ENCODE measurements at places on chromosomes 16 and 17.

- no peak for DNase-seq
Measured at GRCh38 chr16:73315645-73316044, 267.7 kb upstream of the ZFHX3 start.

DNA sequence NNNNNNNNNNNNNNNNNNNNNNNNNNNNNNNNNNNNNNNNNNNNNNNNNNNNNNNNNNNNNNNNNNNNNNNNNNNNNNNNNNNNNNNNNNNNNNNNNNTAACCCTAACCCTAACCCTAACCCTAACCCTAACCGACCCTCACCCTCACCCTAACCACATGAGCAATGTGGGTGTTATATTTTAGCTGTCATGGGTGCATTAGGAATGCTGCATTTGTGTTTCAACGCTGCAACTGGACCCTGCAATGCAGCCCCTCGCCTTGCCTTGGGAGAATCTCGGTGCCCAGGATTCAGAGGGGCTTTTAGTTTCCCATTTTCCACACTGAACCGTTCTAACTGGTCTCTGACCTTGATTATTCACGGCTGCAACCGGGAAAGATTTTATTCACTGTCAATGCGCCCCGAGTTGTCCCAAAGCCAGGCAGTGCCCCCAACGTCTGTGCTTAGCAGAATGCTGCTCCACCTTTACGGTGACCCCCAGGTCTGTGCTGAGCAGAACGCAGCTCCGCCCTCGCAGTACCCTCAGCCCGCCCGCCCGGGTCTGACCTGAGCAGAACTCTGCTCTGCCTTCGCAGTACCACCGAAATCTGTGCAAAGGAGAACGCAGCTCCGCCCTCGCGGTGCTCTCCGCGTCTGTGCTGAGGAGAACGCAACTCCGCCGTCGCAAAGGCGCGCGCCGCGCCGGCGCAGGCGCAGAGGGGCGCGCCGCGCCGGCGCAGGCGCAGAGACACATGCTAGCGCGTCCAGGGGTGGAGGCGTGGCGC is 43.3 kb downstream of the POLR3K start:
- DNase-seq = no peak

DNA sequence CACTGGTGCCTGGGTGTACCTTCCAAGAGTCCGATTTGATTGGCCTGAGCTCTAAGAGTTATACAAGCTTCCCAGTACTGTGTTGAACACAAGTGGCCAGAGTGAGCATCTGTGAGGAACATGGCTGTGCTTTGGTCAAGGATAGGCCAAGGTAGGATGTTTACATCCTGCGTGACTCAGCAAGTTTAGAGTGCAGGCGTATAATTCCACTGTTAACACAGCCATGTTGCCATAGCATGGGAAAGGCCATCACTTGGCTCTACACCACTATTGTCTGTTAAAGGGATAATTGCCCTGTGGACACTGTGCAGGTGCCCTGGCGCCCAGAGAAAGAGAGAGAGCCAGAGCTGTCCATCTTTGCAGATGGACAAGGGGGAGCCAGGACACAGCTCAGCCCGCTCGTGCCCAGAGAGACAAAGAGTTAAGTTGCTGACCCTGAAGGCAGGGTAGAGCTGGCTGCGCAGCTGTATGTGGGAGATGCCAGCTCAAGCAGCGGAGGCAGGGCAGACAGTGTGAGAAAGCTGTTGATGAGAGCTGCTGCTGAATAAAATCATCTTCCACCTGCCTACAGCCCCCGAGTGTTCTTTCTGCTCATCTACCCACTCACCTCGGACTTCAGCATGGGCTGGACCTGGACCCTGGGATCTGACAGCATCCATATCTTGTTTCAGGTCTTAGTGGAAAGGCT is 11.7 kb downstream of the CFAP52 start:
- DNase-seq = no peak

DNA sequence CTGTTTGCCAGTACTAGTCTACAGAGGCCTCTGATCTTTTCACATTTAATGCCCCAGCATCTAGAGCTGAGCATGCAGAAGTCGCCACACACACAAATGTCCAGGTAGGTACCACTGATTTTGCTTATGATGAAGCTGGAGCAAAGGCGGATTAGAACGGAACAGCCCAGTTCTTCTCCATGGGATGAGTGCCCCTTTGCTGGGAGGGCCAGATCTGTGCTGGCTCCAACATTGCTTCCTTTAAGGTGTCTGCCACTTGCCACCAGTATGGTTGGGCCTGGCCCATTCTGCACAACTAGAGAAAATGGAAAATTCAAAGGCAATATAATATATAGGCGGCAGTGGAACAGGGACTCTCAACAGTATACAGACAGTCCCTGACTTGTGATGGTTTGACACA is 2.2 kb upstream of the MNT start:
- no peak for DNase-seq

DNA sequence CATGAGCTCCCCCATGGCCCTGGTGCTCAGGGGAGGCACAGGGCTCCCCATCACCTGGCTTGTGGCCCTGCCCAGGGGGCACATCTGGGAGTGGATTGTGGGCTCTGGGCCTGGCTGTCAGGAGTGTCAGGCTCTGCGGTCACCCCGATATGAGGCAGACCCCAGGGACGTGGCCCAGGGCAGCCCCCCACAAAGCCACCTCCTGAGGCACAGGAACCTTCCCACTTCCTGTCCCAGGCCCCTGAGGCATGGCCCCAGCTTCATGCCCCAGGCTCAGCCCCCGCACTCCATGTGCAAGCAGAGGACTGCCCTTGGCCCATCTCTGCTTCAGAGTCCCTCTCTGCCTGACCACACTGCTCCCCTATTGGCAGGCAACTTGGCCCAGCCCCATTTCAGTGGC is 160.3 kb downstream of the PCTP start:
- no peak for DNase-seq

- no peak for DNase-seq
Measured at GRCh38 chr17:55285340-55286301, 20.9 kb downstream of the HLF start.

DNA sequence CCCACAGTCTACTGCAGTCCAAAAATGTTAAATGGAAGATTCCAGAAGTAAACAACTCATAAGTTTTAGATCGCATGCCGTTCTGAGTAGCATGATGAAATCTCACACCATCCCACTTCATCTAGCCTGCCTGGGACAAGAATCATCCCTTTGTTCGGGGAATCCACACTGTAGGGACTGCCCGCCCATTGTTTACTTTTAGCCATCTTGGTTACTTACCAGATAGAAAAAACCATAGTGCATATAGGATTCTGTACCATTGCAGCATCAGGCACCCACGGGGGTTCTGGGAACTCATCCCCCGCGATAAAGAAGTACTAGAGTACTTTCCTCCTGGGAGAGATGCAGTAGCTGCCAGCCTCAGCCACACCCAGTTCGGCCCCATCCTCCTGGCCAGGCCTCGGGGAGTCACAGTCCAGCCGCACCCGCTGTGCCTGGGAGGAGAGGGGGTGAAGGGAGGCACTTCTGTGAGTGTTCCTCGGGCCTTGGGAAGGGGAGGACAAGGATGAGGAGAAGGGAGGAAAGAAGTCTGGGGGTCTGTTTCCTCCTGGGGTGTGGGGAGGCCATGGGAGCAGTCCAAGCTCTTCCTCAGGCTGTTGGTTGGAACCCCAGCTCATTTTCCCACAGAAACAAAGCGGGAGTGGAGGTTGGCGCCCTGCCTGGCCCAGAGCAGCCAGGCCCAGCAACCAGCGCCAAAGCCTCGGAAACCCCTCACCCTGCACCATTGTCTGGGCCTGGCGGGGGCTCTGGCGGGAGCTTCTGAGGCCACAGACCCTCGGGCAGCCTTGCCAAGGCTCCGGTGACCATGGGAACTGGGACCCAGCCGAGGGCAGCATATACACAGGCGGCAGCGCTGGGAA is 8.9 kb downstream of the TRIM47 start:
- DNase-seq = peak; percentile 52

- DNase-seq = peak; percentile 79
Measured at GRCh38 chr17:1486802-1487695, 5.4 kb downstream of the MYO1C start.

- peak; percentile 84 for DNase-seq
Measured at GRCh38 chr16:11107780-11108465, 148.1 kb downstream of the SOCS1 start.

GRCh38 chr17:62588109-62588508 is 39.4 kb upstream of the MRC2 start:
- DNase-seq = no peak

DNA sequence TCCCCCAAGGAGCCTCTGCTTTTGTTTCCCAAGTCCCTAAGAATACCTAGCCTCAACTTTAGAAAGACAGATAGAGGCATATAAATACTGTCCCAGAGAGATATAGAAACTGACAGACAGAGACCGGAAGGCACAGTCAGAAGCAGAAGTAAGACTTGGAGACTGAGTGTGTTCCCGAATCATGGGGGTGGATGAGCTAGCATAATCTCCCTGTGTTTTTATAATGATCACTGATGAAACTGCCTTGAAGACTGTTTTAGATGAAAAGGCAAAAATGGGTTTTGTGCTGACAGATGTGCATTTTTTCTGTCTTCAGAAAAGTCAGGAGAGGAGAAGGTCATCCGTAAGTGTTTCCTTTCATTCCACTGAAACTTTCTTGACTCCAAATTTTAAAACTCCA is 8.3 kb upstream of the PSMD3 start:
- DNase-seq = no peak

GRCh38 chr17:8599351-8600011 is 31.0 kb downstream of the MYH10 start:
- no peak for DNase-seq

DNA sequence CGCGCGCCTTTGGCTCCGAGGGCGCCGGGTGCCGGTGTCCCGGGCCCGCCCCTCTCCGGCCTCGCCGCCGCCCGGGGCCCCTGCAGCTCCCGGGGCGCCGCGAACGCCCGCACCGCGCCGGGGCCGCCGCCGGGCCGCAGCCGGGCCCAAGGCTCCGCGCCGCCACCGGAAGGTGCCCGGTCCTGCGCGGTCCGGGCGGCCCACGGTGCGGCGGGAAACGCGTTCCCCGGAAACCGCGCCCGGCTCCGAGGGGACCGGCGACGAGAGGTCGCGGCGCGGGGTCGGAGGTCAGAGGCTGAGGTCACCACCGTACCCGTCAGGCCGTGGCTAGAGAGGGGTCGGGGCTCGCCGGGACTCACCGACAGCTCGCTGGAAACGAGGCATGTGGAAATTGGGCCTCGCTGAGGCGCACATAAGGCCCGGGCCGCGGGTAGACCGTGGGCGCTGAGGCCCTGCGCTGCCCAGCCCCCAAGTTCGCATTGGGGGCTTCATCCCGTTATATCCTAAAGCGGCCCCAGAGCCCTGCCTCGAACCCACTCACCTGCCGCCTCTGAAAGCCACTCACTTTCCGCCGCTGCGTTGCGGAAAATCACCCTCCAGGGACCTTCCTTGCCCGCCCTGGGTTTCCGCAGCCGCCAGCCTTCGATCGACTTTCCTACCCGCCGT is at the start of gene DUS1L:
Gene DUS1L, minus strand, starts transcription at position 167 of the 666 bp plus-strand sequence. CDS start 745 bp downstream, outside the sequence.
- peak; percentile 68 for DNase-seq

DNA sequence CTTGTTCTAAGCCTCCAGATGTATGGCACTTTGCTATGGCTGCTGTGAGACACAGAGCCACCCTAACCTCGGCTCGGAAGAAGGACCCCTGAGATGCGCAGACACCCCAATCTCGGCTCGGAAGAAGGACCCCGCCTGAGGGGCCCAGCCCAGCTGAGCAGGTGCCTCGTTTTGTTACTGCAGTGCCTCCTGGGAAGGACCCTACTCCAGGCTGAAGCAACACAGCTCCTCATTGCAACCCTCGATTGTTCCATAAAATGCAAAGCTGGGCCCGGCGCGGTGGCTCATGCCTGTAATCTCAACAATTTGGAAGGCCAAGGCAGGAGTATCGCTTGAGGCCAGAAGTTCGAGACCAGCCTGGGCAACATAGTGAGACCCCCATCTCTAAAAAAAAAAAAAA is 61.3 kb downstream of the C16orf95 start:
- DNase-seq = no peak

- DNase-seq = peak; percentile 89
Measured at GRCh38 chr16:59604354-59604753, 870.2 kb upstream of the GOT2 start.

DNA sequence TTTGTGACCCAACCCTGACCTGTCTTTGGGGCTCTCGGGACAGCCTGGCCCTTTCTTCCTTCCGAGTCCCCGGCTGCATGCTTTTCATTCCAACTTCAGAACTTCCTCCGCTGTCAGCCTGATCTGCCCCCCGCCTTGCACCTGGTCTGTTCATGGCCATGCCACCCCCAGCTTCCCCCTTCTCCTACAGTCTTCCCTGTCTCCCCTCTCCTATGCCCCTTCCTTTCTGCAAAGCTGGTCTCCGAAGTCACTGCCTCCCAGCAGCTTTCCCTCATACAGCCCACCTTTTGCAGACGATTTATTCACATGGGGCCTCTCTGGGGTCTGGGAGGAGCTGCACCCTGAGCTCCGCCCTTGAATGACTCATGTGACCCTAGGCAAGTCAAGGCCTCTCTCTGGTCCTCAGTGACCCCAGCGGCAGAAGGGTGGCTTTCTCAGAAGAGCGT is 47.1 kb upstream of the SDK2 start:
- DNase-seq = no peak

GRCh38 chr17:50576864-50577263 is 16.3 kb downstream of the CACNA1G start:
- no peak for DNase-seq

GRCh38 chr16:46800494-46800893 is 30.5 kb downstream of the C16orf87 start:
- DNase-seq = no peak

GRCh38 chr17:18246109-18246725 is 12.3 kb downstream of the FLII start:
- DNase-seq = no peak

GRCh38 chr17:51347851-51348584 is 87.7 kb downstream of the UTP18 start:
- DNase-seq = no peak

- DNase-seq = no peak
Measured at GRCh38 chr16:28163699-28164098, 48.1 kb downstream of the XPO6 start.

DNA sequence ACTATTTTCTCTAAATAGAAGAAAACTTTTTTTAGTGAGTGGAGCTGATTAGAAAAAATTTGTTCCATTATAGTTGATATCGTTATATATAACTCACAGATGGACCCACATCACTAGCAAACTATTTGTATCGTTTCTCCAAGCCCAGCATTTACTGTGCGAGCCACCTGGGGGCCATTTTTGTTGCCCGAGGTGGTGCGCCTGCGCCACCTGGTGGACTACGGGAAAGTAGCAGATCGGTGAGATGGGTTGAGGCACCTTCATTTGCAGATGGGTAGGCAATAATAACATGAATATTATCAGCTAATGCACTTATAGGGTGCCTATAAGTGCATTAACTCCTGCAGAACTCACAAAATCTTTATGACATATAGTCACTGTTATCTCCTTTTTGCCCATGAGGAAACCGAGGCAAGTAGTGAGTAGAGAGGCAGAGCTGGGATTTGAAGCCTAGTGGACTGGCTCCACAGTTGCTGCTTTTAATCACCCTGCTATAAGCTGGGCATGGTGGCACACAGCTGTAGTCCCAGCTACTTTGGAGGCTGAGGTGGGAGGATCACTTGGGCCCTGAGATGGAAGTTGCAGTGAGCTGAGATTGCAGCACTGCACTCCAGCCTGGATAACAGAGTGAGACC is 23.2 kb upstream of the NTN1 start:
- DNase-seq = peak; percentile 72

Measured in ELR (cell line).